Naive thymus-derived CD8-positive, alpha-beta T cell (primary cell): ENCODE measurements at places on chromosomes 12 and 14.

GRCh38 chr12:12230275-12230674 lies 36.6 kb downstream of the LRP6 start:
- no peak for DNase-seq

DNA sequence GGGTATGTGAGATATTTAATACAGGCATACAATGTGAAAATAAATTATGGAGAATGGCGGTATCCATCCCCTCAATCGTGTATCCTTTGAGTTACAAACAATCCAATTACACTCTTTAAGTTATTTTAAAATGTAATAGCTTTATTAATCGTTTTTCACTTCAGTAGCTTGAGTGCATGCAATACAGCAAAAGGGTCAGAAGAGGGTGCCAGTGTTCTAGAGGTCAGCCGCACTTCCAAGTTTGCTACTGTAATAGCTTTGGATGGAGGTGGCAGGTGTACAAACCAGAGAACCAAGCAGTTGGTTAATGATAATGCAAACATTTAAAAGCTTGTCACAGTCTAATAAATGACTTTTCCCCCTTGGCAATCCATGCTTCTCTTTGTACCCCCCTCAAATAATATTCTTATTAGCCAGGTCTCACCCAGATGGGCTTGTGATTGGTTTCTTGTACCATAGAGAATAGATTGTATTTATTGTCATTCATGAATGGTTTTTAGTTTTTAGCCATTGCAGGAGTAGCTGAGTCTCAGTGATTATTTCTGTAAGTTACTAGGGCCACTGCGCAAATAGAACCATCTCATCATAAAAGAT lies 127.0 kb downstream of the ERC1 start:
- peak; percentile 61 for DNase-seq

GRCh38 chr12:52226446-52226845 lies 6.6 kb upstream of the KRT7 start:
- DNase-seq = no peak

DNA sequence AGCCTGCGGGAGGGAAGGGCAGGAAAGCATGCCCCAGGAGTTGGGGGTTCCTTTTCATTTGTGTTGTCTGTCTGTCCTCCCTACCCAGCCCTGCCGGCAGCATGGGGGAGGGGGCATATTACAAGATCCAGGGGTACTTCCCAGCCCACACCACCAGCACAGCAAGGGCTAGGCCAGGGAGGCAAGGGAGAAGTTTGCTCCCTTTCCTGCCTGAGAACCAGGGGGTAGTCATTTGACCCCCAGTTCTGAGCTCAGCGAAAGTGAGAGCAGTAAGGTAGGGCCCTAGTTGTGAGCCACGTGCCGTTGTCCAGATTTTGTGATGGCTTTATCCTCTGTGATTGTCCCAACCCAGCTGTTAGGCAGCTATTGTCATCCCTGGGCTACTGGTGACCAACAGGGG lies 364.7 kb downstream of the BCL11B start:
- no peak for DNase-seq

- no peak for DNase-seq
These were observed 42.1 kb downstream of the NFKBIA start for GRCh38 chr14:35362450-35362849.

DNA sequence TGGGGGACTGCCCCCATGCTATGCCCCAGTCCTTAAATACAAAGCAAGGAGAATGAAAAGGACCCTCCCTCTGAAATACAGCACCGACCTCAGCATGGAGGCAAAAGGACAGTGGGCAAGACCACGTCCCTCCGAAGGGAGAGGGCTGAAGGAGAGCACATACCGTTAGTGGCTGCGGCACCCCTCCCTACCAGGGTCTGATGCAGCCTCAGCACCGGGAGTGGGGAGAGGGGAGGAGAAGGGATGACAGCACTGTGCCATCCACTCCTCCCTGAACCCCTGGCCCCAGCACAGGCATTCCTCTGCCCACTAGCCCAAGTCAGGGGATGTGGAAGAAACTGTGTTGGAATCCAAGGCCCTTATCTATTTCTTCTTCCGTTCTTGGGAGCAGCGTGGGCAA lies 3.6 kb upstream of the ACRBP start:
- DNase-seq = no peak

GRCh38 chr12:93571925-93572711 lies at the start of gene SOCS2:
Gene SOCS2, plus strand, starts transcription at chr12:93572675. Its CDS starts 223 bp downstream, at chr12:93572898.
- DNase-seq = peak; percentile 43

- peak; percentile 21 for DNase-seq
These were observed 4.9 kb upstream of the KLHL33 start for GRCh38 chr14:20440882-20441281.

- no peak for DNase-seq
These were observed 361.2 kb downstream of the ATP23 start for GRCh38 chr12:58302487-58303011.

DNA sequence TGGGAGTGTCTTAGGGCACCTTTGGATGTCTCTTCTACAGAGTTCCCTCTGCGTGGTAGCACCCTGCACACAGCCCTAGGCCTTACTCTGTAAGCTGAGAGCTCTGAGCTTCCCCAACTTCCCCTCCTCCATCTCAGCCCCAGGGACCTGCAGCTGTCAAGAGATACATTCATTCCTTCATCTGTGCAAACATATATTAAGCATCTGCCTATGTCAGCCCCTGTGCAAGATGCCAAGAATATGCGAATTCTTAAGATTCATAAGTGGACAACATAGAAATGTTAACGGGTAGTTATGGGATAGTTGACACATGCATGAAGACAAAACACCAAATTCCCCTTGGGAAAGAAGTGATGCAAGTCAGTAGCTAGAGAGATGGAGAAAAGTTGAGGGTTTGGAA lies 190.8 kb downstream of the SLC41A2 start:
- DNase-seq = no peak

- DNase-seq = no peak
These were observed 9.1 kb upstream of the GLT1D1 start for GRCh38 chr12:128844031-128844635.
